NCI-H524 treated with DMSO at 0.1 percent for 48 hours (cell line): ENCODE measurements at places on chromosomes 5 and 9.

DNA sequence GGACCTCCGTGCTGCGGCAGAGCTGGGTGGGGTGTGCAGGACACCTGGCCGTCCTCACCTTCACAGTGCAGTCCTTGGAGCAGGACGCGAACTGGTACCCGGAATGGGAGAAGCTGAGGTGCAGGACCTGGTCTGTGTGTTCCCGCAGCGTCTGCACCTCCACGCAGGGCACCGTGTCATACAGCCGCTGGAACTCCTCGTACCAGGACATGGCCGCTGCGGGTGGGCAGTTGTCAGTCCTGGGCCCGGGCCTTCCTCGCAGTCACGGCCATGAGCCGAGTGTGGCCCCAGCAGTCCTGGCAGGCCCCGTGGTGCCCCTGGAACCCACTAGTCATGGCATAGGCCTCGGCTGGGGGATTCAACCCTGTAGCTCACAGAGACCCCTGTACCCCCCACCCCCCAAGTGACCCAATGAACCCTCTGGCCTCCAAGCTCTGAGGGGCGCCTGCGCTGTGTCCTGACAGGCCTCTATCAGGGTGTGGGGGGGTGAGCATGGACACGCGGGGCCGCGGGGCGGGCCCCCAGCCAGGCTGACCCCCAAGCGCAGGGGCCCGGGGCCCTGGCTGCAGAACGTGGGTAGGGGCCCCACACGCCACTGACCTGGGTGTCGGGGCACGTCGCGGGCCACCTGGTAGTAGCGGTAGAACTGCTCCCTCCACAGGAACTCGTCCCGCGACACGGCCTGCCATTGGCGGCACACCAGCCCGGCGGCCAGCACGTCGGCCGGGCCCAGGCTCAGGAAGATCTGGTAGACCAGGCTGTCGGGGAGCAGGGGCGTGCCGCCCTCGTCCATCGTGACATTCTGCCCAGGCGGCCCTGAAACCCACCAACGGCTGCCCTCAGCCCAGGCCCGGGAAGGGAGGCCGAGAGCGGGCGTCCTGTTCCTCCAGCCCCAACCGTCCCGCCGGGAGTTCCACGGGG is 987 bp downstream of the FBXW5 start:
- DNase-seq, result no peak

GRCh38 chr9:77935974-77936373 is 95.6 kb downstream of the GNAQ start:
- no peak for DNase-seq

- DNase-seq, result no peak
These were observed 705 bp upstream of the CDH10 start for GRCh38 chr5:24645483-24645882.

DNA sequence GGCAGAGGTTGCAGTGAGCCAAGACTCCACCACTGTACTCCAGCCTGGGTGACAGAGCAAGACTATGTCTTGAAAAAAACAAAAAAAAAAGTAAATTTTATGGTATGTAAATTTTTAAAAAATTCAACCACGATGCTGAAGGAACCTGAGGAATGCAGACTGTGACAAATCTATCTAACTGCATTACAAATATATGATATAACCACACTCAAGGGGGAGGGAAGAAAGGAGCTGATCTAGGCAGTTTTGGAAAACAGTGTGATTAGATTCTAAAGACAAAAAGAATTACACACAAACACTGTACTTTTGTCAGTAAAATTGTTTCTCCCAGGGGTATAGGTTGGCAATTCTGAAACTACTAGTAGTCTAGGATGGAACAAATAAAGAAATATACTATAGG is 17.0 kb downstream of the LARS1 start:
- DNase-seq, result no peak

GRCh38 chr5:110687485-110687884 is 39.0 kb downstream of the TMEM232 start:
- DNase-seq, result no peak

GRCh38 chr9:27880635-27881034 is 307.4 kb upstream of the C9orf72 start:
- no peak for DNase-seq

DNA sequence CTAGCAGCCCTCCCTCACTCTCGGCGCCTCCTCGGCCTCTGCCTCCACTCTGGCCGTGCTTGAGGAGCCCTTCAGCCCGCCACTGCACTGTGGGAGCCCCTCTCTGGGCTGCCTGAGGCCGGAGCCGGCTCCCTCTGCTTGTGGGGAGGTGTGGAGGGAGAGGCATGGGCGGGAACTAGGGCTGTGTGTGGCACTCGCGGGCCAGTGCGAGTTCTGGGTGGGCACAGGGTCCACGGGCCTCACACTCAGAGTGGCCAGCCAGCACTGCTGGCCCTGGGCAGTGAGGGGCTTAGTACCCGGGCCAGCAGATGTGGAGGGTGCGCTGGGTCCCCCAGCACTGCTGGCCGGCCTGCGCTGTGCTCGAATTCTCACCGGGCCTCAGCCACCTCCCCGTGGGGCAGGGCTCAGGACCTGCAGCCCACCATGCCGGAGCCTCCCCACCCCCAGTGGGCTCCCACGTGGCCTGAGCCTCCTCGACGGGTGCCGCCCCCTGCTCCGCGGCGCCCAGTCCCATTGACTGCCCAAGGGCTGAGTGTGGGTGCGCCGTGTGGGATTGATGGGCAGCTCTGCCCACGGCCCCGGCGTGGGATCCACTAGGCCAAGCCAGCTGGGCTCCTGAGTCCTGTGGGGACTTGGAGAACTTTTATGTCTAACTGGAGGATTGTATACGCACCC is 30.4 kb upstream of the FCHO2 start:
- DNase-seq, result no peak

DNA sequence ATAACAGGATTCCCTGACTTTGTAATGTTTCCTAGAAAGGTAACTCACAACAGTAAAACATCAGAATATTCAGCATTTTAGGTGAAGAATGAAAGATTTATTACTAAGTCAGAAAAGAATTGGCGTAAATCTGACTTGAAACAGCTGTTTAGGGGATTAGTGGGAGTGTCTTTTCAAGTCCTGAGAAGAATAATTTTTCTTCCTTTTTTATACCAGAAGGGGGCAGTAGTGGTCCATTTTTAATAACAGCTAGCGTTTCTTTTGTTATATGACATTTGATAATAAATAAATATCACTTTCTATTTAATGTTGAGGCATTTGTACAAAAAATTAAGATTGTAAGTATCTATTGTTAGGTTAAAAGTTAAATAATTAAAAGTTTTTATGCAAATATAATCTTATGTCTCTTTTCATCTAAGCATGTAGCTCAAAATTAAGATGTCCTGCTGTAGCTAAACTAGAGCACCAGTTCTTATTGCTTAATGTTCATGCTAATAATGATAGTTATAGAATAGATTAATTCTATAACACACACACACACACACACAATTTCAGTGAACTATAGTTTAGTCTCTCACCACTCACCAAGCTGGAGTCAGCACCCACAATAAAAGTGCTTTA is 258.7 kb upstream of the ARRDC3 start:
- peak; percentile 25 for DNase-seq
